ENCODE measurements at places on chromosomes 11 and 22.
A peak's percentile ranks its signal among the peaks of the same experiment; 100 is the strongest.

DNA sequence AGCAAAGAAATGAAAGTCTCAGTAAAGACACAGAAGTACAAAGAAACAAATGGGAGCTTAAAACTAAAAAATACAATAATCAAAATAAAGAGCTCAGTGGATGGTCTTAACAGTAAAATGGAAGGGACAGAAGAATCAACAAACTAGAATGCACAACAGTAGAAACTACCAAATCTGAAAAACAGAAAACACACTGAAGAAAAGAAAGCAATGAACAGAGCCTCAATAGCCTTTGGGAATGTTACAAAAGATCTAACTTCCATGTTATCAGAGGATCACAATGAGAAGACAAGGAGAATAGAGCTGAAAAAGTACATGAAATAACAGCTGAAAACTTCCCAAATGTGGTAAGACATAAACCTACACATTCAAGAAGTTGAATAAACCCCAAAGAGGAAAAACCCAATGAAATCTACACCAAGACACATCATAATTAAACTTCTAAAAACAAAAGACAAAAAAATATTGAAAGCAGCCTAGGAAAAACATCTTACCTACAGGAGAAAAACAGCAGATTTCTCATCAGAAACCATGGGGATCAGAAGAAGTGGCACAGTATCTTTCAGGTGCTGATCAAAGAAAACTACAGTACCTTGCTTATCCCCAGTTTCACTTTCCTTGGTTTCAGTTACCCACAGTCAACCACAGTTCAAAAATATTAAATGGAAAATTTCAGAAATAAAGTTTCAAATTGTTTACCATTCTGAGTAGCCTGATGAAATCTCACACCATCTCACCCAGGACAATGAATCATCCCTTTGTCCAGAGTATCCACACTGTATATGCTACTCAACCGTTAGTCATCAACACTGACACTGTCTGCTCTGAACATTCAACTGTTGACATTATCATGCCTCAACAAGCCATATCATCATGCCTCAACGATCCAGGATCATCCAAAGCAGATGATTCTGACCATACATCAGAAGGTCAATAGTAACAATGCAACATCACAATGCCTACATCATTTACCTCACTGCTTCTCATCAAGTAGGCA, 22.2 kb downstream of the RRAS2 start:
- no peak for DNase-seq

GRCh38 chr22:23803001-23803819, 16.4 kb downstream of the SMARCB1 start:
- DNase-seq = no peak

- no peak for DNase-seq
Observed at GRCh38 chr11:73614591-73614990, 16.7 kb upstream of the FAM168A start.

GRCh38 chr11:116192509-116193210, 580.1 kb downstream of the BUD13 start:
- DNase-seq = no peak

DNA sequence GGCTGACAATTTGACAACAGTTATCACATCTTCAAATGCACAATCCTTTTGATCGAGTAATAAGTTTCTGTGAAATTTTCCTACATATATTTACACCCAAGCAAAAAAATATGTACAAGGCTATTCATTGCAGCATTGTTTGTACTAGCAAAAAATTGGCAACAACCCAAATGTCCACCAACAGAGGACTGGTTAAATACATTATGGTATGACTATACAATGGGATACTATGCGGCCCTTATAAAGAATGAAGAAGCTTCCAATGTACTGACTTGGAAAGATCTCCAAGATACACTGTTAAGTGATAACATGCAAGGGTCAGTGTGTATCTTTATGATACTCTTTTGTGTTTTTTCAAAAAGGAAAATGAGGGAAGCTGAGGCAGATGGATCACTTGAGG, 8.2 kb upstream of the P2RY2 start:
- no peak for DNase-seq

- no peak for DNase-seq
Observed at GRCh38 chr11:109658190-109658589, 236.2 kb downstream of the C11orf87 start.

DNA sequence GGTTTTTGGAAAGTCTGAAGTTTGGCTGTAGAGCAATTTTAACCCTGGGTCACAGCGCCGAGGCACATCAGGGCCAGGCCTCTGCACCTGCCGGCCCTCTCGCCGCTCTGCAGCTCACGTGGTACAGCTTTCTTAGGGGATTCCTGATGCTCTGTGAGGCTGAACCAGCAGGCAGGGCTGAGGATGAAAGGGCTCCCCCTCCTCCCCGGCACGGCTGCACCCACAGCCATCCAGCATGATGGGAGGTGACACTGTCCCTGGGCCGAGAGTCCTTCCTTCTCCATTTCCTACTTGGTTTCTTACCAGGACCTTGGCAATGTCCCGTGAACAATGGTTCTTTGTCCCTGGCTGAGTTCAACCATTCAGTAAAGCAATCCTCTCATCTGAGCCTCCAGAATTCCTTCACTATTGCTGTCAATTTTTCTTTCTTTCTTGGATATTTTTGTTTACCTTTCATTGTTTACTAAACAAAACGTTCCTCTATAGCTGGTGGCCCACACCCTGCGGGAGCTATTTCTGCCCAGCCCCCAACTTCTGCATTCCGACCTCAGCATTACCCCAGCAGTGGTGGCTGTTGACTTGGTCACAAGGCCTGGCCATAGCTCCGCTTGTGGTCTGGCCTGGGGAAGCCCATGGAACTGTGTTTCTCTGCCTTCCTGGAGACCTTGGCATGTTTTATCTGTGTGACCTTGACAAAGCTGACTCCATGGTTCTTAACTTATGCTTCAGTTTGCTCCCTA, 172.8 kb upstream of the B3GAT1 start:
- no peak for DNase-seq

DNA sequence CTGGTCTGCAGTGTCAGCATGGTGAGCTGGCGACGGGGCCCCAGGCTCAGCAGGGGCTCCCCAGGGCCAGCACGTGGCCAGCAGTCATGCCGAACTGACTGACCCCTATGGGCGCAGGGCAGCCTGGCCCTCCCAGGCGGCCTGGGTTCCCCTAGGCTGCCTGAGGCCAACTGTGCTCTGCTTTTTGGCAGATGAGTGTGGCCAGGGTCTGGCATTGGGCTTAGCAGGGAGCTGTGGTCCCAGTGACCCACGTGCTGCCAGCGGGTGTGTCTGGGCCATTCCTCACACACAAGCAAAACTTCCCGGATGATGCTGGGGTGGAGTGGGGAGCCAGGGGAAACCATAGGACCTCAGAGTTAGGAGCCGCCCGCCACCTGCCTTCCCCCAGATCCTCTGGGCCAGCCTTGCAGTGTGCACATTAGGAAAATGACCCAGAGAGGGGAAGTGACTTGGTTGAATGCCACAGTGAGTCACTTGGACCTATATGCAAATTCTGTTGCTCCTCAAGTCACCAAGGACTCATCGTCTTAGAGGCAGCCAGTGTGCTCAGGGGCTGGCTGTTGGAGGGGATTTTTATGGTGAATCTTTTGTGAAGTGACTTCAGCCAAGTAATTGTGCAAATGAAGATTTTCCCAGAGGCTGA, 6.5 kb downstream of the ADORA2A start:
- no peak for DNase-seq

DNA sequence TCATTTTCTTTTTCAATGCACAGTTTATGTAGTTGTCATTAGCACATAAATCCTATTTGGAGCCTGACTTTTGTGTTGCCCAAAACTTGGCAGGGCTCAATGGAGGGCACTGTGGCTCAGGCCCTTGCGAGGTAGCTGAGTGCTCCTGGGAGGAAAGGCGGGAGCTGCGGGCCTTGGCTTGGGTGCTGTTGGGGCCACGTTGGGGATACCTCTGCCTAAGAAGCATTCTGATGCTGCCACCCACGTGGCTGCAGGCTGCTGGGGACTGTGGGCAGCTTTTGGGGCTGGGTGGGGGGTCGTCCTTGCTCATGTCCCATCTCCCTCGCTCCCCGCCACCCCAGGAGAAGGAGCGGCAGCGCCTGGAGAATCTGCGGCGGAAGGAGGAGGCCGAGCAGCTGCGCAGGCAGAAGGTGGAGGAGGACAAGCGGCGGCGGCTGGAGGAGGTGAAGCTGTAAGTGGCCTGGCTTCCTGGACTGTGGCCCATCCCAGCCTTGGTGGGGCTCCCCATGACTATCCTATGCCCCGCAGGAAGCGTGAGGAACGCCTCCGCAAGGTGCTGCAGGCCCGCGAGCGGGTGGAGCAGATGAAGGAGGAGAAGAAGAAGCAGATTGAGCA, 20.9 kb downstream of the INCENP start:
- no peak for DNase-seq

- no peak for DNase-seq
Observed at GRCh38 chr11:1827931-1828330, 6.9 kb upstream of the SYT8 start.

GRCh38 chr11:27238811-27239210, 124.2 kb downstream of the CCDC34 start:
- no peak for DNase-seq

DNA sequence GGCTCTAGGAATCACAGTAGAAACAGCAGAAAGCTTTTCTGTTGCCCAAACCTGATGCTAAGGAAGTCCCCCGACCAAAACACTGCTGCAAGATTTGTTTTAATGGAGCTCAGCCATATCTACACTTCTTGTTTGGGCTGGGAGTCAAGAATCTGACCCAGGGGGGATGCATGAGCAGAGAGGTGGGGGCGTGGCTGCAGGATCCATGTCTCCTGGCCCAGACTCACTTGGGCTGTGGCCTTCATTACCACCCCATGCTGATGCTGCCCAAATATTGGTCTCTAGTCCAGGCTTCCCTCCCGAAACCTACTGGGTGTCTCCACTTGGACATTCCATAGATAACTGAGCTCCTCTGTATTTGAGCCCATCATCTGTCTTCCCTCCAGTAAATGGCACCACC, 361.5 kb upstream of the LARGE1 start:
- no peak for DNase-seq

GRCh38 chr11:66006134-66006890, 4.0 kb downstream of the BANF1 start:
- no peak for DNase-seq

DNA sequence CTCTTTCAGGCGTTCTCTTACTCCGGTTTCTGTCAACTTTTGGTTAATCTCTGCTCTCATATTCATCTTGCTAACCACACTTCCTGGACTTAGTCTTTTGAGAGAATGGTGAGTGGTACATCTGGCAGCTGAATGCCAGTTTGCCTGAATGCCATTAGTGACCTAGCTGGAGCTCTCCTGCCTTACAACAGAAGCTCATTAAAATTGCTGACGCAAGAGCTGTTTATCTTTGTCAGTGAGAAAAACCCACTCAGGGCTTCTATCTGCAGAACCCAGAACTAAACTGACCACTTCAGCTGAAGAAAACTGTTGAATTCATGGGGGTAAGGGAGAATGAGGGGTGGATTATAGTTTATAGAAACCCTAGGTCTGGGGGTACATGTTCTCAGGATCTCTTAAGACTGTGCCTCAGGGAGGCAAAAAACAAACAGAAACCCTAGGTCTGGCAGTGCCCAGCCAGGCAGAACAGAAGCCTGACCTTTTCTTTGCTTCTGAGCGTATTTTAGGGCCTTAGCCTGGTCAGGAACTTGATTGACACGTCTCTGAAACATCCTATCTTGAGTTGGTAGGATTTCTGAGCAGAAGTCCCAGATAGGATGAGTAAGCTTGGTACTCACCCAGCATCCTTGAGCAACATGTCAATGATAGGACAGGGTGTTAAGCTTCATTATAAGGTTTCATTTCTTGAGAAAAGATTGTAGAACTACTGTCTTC, 52.8 kb upstream of the YWHAH start:
- DNase-seq = peak; percentile 1

DNA sequence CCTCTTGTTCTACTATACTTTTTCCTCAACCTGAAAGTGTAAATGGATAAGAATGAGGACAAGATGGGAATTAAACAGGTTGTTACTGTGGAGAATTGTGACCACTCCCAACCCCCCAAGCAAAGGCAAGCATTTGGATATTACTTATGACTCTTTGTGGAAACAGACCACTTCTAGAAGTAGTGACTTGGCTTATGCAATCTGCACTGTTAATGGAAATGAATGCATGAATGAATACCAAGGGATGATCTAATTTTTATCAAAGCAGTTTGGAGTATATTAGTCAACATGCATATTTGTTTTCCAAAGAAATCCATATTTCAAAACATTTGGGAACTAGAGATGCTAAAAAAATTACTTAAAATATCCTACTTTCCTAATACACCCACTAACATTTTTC, 35.3 kb downstream of the AMOTL1 start:
- DNase-seq = no peak

GRCh38 chr11:71183878-71184277, 68.5 kb downstream of the SHANK2 start:
- DNase-seq = no peak

DNA sequence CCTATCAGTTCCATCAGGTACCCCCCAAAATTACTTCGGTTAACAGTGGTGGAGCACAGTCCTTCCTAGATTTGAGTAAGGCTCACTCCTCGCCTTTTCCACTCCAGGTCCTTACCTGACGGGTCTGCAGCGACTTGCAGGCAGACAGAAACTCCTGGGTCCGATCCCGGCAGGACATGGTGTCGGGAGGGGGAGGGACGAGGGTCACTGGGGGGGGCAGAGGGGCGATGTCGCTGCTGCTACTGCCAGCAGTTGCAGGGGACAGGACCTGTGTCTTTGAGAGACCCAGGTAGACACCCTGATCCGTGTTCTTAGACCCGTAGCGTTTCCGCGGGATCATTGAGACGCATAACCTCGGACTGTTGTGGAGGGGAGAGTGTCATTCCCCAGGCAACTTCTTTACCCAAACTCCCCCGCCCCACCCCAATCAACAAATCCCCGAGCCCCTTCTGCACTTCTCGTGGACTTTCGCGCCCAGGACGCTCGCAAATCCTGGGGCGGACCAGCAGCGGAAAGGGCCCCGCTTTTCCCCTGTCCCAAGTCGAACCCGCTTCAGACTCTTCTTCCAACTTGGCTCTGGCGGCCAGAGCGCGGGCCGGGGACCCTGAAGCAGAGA, 839 bp downstream of the STX5 start:
- DNase-seq = no peak

DNA sequence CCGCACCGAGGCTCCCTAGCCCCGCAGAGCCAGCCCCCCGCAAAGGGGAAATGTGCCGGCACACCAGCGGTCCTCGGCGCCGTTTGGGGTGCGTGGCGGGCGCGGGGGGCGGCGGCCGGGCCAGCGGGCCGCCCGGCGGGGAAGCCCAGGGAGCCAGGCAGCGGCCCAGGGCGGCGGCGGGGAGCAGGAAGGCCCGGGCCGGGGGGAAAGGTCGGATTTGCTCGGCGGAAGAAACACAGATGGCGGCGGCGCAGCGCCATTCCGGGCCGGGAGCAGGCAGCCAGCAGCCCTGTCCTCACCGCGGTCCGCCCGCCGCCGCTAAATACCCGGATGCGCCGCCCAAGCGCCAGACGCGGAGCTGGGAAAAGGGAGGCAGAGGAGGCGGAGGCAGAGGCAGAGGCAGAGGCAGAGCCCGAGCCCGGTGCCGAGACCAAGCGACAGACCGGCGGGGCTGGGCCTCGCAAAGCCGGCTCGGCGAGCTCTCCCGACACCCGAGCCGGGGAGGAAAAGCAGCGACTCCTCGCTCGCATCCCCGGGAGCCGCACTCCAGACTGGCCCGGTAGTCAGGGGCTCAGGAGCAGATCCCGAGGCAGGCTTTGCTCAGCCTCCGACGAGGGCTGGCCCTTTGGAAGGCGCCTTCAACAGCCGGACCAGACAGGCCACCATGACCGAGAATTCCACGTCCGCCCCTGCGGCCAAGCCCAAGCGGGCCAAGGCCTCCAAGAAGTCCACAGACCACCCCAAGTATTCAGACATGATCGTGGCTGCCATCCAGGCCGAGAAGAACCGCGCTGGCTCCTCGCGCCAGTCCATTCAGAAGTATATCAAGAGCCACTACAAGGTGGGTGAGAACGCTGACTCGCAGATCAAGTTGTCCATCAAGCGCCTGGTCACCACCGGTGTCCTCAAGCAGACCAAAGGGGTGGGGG, 2.6 kb upstream of the GCAT start:
- DNase-seq = peak; percentile 55
